ENCODE measurements at places on chromosomes 7 and 10.

GRCh38 chr10:29617880-29618340 is 16.9 kb downstream of the SVIL start:
- no peak for DNase-seq

GRCh38 chr7:111833466-111833865 is 271.2 kb upstream of the IMMP2L start:
- DNase-seq, result no peak

DNA sequence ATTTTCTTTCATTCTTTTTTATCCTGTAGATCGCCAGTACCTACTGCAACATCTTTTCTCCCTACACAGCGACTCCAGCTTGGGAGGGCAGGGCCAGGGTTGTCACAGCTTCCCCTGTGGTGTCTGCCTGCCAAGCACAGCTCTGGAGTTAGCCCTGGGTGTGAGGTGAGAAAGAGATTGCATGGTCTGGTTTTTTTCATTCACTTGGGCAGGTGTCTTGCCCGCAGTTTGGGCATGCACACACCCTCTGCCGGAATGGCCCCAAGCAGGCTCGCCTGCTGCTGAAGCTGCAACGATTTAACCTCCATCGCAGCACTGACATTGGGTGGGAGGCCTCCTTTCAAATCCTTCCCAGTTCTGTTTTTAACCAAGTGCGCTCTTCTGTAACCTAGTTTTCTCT is 132.8 kb downstream of the WNT2 start:
- DNase-seq, result no peak

DNA sequence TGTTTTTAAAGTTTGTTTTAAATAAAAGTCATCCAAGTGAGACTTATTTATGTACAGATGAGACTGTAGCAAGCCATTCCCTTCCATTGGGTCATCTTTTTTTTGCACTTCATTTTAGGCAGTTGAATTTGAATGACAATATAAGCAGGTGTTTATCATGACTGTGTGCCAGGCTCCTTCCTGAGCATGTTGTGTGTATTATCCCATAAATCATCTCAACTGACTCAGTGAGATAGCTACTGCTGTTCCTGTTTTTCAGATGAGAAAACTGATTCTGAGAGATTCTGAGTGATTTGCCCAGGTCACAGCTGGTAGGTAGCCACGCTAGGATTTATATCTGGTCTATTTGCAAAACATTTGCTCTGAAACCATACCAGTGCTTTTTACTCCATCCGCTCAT is 11.7 kb downstream of the TMEM254 start:
- no peak for DNase-seq

DNA sequence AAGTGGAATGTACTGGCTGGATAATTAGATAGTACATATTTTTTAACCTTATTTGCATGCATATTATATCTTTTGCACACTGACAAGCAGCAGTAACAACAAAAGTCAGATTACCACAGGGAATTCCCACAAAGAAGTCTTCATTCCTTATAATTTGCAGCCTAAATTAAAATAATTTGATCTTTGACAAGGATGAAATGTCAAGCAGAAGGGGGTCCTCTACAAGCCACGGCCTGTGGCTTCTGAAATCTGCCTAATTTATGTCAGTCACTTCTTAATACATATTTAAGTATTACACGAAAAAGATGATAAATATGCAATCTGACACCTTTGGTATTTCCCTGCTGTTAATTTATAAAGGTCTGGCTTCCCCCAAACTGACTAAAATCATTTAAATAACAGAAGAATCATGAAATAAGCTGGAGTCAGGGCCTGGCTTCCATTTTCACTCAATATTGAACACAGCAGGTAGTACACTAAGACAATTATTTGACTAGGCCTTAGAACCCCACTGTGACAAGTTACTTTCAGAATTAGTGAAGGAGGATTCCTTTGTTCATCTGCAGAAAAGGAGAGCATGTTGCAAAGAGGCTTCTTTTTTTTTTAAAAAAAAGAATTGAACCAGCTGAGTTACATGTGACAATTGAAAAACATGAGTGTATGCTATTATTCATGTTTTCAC is 351.1 kb upstream of the ETV1 start:
- DNase-seq, result no peak

DNA sequence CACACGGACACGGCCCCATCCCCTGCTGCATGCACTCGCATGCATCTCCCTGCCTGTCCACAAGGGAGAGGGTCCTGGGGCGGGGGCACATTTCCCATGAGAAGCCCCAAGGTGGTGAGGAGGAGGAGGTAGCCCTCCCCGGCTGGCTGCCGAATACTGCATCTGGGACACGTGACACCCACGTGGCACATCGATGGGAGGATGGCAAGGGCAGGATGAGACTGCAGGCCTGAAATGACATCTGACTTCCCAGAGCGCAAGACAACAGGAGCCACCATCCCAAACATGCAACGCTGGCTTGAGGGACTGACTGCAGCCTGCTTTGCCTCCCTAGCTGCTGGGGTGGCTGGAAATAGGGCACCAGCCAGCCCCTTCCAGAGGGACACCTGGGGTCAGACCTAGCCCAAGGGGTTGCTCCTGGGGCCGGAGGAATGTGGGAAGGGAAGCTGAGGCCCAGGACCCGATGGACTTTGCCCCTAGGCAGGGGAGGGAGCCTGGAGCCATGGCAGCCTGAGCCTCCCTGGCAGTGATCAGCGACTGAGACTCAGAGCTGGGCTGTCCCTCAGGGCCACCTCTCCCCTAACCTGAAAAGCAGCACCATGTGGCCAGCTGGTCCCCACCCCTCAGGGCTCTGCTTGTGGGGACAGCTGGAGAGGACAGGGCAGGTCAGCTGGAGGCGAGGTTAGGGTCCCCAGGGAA is 16.1 kb downstream of the BUD23 start:
- no peak for DNase-seq

- DNase-seq, result no peak
Observed at GRCh38 chr7:105585850-105586500, 4.7 kb upstream of the EFCAB10 start.

DNA sequence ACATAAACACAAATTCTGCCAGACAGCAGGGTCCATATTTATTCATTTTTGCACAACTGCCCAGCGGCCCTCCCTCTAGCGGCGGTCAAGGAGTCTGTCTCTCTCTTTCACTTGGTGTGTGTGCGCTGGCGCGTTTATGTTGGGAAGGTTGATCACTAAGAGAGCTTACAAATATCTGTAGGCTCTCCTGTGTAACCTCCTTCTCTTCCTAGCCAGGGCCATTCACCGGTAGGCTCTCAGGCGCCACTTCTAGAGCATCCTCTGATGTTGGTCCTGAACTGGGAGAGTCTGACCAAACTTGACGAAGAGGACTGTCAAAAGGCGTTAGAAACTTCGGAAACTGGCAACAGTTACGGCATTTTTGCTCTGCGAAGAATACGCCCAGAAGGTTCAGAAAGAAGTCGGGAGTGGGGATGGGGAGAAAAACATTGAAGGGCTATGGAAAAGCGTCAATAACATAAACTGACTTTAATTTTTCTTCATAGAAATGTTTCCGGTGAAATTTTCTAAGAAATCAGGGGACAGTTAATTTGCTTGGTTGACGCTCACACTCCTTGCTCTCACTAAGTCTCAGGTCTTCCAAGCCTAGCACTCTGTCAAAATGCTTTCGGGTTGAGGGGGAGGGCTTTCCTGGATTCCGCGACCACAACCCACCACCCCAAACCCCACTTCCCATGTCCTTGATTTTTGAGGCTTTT is 731.1 kb downstream of the ZWINT start:
- no peak for DNase-seq

DNA sequence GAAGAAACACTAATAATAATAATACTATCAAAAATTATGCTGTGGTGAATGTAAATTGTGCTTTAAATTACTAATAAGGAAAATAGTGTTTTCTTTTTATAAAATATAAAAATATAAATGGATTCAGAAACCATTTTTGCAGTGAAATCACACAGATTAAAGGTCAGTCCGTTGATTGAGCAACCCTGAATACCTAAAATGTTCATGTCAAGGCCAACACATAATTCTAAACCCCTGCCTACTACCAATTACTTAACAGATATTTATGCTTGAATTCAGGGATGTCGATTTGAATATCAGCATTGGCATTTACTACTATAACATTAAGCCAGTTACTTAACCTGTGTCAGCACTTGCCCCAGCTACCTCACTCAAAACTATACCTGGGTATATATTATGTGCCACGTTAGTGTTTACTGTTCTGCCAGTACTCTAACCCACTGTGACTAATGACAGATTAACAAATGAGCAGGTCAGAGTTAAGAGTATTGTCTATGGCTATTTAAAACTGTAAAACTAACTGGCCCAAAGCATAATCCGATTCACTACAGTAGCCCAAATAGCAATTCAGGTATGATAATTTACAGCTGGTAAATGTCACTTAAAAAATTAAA is 165.0 kb downstream of the KMT2E start:
- no peak for DNase-seq

DNA sequence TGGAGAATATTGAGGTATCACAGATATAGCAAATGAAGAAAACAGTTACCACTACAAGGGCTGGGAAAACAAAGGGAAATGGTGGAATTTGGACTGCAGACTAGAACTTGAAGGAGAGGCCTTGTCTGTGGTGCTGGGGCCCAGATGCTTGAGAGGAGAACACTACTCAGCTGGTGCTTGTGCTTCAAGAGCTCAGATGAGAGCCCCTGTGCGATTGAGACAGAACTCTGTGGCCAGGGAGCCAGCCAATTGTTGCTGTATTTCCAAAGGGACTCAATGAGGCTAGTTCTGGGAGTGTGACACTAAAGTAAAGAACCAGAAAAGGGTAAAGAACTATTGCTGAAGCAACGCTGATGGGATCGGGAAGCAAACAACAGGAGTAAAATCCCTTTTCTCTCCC is 406.5 kb upstream of the SEMA3D start:
- DNase-seq, result no peak

DNA sequence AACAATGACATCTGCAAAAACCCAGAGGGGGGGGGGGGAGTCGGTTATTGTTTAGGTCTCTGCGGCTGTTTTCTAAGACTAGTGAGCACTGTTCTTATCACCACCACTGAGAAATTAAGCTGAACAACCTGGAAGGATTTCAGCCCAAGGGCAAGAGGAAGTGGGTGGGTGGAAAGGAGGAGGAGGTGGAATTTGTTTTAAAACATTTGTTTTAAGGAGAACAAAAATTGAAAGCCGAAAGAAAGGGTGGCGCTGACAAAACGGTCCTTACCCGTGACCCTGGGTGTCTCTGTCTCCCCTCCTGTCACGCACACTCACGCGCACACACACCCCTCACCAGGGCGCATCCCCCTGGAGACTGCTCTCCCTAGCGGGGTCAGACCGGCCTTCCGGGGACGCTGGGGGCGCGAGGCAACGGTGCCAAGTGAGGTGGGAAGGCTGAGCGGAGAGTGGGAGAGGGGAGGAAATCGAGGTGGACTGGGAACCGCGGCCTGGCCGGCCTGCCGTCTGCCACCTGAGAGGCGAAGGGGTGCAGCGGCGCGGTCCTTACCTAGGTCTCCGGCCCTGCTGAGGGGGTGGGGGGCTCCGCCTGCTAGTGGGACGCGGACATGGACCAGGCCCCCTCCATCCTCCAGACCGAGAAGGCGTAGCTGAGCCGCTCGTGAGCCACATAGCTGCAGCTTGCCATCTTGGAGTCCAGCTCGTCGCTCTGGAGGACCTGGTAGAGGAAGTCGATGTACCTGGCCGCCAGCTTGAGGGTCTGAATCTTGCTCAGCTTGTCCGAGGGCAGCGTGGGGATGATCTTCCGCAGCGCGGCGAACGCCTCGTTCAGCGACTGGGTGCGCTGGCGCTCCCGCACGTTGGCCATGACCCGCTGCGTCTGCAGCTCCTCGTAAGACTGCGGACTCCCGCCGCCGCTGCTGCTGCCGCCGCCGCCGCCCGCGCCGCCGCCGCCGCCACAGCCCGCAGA is 1.0 kb downstream of the TWIST1 start:
- no peak for DNase-seq

DNA sequence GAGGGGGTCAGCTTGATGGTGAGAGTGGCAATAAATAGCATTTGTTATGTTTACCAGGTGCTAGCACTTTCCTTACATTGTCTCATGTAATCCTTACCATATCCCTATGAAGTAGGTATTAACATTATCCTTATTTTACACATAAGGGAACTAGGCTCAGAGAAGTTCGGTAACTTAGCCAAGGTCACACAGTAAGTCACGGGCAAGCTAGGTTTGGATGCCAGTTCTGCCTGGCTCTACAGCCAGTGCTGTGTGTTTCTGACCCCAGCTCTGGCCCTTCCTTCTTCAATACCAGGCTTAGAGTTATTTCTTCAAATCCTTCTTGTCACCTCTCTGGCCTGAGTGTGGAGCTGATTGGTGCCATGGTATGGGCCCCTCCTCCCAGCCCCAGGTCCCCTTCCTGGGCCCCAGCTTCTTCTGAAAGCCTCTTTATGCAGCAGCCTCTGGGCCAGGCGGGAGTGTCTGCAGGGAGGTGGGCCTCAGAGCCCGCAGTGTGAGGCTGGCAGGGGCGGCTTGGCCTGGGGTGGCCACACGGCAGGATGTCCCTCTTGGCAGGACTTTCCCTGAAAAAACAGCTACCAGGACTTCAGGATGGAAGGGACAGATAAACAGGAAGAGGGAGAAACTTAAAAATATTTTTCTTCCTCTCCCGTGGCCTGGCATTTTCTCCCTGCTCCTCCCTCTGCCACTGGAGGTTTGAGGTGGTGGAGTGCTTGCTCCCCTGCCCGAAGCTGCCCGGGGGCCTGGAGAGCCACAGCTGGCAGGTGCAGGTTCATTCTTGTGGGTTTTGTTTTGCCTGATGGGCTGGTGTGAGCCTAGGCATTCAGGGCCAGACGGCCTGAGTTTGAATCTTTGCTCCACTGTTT is 20.6 kb downstream of the PALD1 start:
- DNase-seq, result no peak

DNA sequence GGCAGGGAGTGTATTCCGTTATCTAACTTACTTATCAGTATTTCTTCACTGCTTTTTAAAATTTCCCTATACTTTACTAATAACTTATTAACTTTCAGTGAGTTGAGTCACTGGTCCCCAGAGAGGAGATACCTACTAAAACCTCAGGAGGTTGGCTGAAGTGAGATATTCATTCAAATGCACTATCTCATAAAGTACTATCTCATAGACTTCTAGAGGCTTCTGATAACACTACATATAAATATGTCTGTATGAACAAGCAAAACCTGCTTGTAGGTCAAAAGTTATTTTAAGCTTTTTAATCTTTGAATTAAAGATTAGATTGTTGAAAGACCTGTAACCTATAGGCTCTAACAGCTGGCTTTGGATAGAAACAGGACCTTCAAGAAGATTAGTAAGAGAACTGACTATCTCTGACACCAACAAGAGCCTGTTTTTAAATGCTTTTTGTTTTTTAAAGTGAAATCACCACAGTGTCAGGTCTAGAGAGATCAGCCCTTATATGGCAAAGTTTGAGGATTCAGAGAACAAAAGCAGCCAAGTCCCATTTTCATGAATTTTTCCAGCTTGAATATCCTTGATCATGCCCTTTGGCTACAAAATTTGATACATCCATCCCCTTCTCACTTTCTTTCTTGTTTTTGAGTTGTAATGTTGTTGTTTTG is 242.2 kb downstream of the ARL4A start:
- no peak for DNase-seq

GRCh38 chr10:105070952-105071351 is 429.9 kb downstream of the SORCS3 start:
- DNase-seq, result no peak

DNA sequence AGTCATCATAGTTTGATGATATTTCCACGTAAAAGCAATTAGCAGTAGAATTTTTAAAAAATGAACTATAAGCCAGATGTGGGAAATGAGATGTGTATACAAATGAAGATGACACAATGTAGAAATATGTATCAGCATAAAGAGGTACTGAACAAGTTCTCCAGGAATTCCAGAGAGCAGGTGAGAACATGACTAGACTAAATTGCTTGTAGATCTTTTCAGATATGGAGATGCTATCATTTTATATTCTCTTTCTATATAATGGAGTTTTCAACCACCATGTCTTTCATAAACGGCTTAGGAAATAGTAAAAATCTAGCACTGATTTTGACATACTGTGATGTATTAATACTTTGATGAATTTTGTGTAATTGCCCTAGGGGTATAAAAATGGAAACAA is 130.9 kb downstream of the SEMA3D start:
- DNase-seq, result no peak

All from stimulated activated CD8-positive, alpha-beta memory T cell treated with anti-CD3 and anti-CD28 coated beads, Interleukin-2, amount 100 ng/mL, for 48 hours (primary cell).